Fibroblast of skin of left biceps (primary cell): ENCODE measurements at places on chromosomes 11 and 22.

GRCh38 chr22:39308614-39309363 is 10.6 kb downstream of the RPL3 start:
- DNase-seq = peak; percentile 92

DNA sequence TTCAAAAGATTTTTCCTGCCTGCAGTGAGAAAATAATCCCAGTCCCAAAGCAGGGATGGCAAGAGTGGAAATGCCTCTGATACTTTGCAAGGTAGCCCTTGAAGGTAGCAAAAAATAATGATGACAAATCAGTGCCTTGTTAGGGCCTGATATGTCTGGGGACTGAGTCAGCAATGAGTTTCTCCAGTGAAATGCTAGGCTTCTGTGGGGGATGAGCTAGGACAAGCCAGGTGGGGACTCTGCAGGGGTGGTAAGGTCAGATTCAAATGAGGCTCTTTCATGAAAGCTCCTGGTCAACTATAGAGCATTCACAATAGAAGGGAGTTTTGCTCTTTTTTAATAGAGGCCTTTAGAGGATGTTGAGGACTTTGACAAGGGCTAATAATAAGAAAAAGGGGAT is 77.7 kb downstream of the ME3 start:
- no peak for DNase-seq

DNA sequence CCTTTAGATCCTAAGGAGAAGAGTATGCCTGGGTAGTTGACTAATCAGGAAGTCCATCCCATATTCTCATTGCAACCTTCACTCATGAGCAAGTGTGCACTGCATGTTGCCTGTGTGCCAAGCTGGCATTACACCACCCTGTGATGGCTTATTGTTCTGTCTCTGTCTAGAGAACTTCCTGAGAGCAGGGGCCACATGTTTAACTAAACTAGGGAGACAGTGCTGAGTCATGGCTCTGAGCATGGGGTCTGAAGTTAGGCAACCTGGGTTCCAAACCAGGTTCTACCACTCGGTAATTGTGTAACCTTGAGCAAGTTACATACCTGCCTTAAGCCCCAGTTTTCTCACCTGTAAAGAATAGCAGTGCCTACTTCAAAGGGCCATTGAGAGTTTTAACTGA is 39.6 kb downstream of the CSNK2A3 start:
- DNase-seq = no peak

DNA sequence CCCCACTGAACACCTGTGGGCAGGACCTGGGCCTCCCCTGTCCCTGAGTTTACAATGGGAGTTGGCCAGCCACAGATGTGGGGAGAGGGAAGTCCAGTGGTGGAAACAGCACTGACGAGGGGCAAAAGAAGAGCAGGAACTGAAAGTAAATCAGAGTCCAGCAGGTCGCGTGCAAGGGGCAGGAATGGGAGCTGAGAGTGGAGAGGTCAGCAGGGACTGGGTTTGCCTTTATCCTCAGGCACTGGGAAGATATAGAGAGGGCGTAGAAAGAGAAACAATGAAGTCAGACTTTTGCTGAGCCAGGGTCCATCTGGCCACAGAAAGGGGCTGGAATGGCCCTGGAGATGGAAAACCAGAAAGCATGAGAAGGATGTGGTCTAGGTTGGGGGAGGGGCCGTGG is 8.5 kb downstream of the P2RY6 start:
- no peak for DNase-seq

GRCh38 chr22:19877626-19878339 is 23.1 kb upstream of the GNB1L start:
- DNase-seq = no peak

DNA sequence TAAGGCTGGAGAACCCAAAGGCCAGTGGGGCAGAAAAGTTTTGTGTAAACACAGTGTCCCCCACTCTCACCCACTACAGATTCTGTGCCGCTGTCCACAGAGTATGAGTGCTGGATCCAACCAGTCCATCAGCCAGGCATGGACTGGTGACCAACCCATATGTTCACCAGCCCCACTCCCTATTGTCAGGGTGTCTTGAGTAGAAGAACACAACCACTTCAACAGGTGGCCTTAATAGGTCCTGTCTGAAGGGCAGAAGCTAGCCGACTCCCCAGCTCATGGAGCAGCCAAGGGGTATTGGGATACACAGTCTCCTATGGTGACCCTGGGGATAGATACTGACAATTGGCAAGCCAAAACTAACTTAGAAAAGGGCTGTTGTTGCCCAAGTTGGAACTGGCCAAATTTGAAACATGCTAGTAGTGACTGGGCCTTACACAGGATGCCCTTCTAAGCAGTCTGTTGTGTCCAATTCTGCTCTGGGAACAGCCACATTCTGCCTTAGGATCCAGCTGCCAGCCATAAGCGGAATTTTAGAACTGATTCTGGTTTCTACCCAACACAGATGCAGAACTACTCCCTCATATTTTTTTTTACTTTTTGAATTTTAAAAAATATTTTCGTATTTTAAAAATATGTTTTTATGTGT is 19.8 kb upstream of the PGM2L1 start:
- DNase-seq = no peak

GRCh38 chr22:31239771-31240370 is 27.8 kb downstream of the LIMK2 start:
- DNase-seq = no peak

- no peak for DNase-seq
These were observed 11.8 kb downstream of the CELSR1 start for GRCh38 chr22:46525389-46526243.

- DNase-seq = peak; percentile 18
These were observed 20.6 kb downstream of the MORC2 start for GRCh38 chr22:30947816-30948454.

GRCh38 chr11:82315093-82315492 is 418.6 kb downstream of the FAM181B start:
- no peak for DNase-seq

GRCh38 chr22:44179989-44180705 is 578 bp upstream of the PARVG start:
- no peak for DNase-seq

DNA sequence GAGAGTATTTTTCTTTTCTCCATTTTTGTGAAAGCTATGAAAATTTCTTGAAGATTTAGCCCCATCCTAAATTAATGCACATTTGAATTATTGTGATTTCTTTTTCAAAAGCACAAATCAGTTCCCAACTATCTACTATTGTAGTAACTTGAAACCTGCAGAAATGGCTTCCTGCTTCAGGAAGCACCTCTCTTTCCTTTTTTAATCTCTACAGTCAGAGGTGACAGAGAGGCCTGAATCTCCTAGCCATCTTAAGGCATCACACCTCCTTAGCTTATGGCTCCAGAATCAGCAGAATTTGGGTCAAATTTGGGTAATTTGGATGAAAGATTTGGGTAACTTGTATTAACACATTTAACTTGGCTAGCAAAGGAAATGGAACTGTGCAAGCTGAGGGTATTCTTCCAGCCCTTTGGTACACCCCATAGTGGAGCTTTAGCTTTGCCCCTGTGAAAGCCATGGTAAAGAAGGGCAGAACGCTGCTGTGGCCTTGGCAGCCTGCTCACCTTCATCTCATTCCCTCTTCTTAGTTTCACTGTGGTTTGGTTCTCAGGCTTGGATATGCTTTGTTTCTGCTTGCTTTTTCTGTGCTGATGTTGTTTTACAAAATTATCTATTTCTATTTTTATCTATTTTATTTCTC is 16.2 kb downstream of the TBCEL start:
- no peak for DNase-seq

GRCh38 chr22:46064228-46064965 is 85.9 kb upstream of the PPARA start:
- no peak for DNase-seq

DNA sequence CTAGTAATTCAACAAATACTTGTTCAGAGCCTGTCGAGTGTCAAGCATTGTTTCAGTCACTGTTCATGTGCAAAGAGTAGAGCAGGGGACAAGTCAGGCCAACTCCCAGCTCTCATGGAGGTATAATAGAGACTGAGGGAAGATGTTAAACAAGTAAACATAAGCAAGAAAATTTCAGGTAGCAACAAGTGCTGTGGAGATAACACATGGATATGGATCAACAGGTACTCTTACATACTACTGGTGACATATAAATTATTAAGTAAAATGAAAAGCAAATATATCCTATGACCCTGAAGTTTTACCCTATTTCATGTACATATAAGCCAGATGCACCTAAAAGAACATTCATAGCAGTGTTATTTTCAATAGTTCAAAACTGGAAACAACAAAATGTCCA is 42.7 kb downstream of the SIK2 start:
- no peak for DNase-seq

GRCh38 chr11:72758690-72759389 is 6.6 kb upstream of the ARAP1 start:
- DNase-seq = peak; percentile 71

- DNase-seq = no peak
These were observed 1.3 kb downstream of the TP53I11 start for GRCh38 chr11:44949160-44950030.

DNA sequence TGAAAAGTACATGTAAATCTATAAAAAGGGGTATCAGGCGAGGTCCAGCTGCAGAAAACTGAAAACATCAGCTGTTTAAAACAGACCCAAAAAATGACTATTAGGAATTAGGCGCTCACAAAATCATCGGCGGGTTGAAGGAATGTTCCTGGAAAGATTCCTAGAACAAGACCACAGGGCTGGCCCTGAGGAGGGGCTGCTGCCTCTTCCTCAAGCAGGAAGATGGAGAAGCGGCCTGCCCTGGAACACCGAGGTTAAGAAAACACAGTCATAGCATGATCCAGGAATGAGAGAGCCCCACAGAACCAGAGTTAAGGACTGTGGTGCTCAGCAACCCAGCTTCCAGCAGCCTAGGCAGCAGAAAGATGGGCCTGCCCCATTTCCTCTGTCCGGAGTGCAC is 78.4 kb downstream of the C11orf91 start:
- DNase-seq = peak; percentile 41

- DNase-seq = no peak
These were observed 794 bp upstream of the FXYD6 start for GRCh38 chr11:117877120-117877784.

GRCh38 chr11:35233518-35233917 is 94.5 kb downstream of the CD44 start:
- DNase-seq = no peak

GRCh38 chr11:83540728-83541127 is 254.6 kb upstream of the CCDC90B start:
- no peak for DNase-seq

DNA sequence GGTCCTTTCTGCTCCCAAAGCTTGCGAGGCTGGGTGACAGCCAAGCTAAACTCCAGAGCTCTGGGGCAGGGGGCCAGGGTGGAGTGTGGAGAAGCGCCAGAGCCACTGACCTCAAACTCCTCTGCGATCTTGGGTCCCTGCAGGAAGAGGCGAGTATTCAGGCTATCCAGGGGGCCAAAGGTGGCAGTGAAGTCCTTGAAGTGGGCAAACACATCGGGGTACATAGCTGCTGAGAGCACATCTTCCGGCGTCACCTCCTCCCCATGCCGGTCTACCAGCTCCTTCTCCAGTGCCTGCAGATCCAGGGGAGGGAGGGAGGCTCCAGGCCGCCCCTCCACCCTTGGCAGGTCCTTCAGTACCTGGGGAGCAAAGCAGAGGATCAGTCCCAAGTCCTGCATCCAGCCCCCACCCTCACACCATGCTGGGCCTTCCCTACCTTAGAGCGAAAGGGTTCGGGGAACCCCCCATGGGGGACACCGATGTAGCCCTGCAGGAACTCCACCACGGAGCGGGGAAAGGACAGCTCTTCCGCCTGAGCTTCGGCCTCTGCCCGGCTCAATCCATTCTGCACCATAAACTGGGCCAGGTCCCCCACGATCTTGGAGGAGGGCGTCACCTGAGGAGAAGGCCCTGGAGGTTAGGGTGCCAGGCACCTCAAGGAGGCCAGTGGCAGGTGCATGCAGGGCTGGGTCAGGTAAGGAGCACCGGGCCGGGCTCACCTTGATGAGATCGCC is 6.4 kb downstream of the RCE1 start:
- no peak for DNase-seq

DNA sequence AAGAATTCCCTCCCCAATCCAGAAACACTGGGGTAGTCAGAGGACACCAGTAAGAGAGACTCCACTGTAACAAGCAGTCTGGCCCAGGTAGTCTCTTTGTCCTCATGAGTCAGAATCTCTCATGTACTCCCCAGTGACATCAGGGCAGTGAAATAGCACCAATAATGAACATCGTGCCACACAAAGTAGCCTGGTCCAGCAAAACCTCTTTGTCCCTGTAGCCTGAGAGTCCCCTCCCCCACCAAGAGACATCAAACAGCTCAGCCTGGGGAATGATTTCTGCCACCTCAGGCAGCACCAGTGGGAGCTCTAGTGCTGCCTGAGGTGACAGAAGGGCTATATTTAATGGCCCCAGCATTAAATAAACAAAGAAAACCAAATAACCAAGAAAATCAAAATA is 88.1 kb downstream of the SBF2 start:
- DNase-seq = no peak

DNA sequence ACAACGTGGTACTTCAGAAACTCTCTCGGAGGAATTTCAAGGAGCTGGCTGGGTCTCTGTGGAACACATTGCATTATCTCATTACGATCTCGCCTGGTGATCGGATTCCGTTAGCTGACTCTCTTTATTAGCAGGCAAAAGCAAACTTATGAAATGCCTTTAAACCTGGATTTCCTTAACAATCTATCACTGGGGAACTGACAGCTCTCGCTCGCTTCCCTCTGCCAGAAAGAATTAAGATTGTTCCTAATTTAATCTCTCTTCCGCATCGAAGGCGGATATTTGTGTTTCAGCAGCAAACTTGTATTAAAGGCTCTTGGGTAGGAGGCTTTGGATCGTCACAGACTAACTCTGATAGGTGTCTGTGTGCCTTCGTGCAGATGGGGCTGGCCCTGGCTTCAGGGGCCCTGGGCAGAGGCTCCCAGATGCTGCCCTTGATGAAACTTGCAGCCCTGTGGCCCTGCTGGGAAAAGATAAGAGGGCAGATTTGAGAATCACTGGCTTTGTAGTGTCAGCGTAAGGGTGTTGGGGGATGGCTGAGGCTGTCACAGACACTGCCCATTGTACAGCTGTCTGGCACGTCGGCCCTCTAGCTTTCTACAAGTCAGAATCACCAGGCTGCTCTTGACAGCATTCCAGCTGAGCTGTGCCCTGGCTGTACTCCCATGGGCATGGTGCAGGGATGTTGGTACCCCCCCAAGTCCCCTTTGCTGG is 162.2 kb upstream of the NECTIN1 start:
- DNase-seq = no peak

DNA sequence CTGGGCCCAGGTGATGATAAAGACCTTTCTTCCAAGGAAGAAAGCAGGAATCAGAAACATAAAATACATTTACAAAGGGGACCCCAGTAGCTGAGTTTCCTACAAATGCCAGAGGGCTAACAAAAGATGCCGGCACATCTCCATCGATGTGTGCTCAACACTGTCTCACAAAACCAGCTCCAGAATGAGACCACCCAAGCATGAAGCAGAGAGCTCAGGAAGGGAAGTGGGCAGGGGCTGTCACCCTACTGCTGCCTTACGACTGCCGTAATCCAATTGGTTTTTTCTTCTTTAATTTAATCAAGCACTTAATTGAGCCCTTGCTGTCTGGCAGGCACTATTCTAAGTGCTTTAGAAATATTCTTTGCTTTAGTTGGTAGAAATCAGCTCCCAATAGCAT is 26.1 kb downstream of the SMCO4 start:
- no peak for DNase-seq

DNA sequence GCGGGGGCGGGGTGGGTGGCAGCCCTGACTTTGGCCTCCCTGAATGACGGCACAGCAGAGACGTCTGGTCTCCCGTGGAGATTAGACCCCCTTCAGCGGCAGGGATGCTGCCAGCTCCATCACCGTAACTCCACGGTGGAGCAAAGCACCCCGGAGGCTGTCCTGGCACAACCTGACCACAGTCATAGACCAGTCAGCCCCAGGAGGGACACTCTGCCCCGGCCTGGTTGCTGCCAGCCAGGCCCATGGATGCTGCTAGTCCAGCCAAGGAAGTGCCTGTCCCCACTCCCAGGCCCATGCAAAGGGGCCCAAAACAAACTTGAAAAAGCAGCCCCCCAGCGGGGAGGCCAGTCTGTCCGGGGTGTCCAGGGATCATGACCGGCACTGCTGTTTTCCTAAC is 11.5 kb upstream of the ANO1 start:
- DNase-seq = no peak
